ENCODE measurements at places on chromosomes 11 and 22.

- DNase-seq: no peak
- peak overlapping the region; percentile 75 for H3K4me3 ChIP-seq
- no peaks in the 10 kb centered on the region for H3K27me3 ChIP-seq
These were observed 815 bp downstream of the EHD1 start for GRCh38 chr11:64877390-64878222.

DNA sequence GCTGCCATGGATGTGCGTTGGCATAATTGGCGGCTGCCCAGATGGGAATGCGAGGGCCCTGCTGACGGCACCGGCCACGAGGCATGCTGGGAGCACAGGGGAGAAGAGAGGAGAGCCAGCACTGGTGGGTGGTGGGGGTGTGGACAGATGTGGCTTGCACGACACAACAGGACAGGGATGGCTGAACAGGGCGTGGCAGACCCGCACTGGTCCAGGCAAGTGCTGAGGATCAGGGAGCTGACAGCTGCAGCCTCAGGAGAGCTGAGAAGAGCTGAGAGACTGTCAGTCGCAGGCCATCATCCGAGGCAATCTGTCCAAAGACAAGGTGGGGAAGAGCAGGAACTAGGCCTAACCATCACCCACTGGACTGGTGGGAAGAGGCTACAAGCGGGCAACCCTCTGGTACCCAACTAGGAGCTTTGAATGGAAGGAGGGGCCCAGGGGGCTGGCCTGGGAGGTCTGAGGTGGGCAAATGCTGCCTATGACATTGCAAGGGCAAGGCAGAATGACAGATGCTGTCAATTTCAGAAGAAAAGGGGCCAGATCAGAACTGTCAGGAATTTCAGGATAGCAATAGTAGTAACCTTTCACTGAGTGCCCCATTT, 2.4 kb downstream of the GNB1L start:
- DNase-seq: peak; percentile 41
- no peaks in the 10 kb centered on the region for H3K27me3 ChIP-seq
- H3K4me3 ChIP-seq: no peak overlapping the region
- H3K36me3 ChIP-seq: peaks cover 74% of the 10 kb centered on the region
- H3K27ac ChIP-seq: no peak overlapping the region

DNA sequence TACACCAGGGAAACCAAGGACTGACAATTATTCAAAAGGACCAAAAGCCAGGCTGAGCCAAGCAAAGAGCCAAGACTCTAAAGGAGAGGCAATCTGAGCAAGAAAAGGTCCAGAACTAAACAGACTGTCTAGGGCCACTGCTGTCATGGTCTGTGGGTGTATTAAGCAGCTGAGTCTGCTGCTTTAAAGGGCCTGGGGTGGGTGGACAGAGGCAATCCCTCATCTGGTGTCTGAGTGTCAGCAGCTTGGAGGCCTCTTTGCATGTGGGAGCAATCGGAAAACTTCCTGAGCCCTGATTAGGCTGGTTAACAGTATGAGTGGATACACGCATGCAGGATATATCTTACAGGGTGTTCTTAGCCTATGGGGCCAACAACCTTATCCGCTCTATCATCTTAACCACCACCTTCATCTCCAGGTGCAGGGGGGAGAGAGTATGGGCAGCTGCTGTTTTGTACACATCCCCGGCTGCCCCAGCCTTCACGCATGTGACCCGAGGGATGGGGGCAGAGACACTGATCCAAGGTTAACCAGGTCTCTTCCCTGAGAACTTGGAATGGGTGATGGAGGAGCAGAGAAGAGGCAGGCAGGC, 67.5 kb upstream of the TIMP3 start:
- no peak overlapping the region for H3K4me3 ChIP-seq
- H3K36me3 ChIP-seq: no peaks in the 10 kb centered on the region
- DNase-seq: no peak

- H3K27me3 ChIP-seq: no peaks in the 10 kb centered on the region
- no peaks in the 10 kb centered on the region for H3K36me3 ChIP-seq
- DNase-seq: no peak
- no peaks in the 10 kb centered on the region for H3K4me1 ChIP-seq
These were observed 290.7 kb upstream of the MPPED2 start for GRCh38 chr11:30876663-30877396.

DNA sequence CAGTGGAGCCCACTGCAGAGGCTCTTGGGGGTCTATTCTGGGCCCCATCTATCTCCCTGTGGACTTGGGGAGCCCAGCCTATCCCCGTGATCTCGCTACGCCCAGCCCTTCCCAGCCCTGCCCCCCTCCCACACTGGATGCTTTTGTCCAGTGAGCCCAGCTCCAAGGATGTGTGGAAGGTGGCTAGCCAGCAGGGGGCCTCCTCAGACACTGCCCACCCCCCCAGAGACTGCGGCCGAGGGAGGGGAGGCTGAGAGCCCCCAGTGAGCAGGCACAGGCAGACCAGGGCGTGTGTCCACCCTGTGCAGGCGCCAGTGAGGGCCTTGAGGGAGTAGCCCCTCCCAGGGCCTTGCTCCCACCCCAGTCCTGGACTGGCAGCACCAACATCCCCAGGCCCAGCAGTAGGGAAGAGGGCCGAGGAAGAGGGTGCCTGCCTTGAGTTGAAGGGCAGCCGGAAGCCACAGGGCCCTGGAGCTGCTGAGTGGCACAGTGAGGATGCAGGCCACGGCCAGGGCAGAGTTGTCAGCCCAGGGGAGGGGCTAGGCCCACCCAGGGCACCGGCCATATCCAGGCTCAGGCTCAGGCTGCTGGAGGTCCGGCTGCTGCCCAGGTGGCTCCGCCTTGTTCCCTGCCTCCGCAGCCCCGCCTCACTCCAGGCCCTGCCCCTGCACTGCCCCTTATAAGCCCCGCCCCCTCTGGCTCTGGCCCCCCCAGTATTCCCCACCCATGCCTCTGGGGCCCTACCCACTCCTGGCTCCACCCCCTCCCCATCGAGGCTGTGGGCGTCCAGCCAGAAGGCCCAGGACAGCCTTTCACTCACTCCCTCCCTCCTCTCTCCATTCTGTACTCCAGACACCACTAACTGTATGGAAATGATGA, 28.0 kb downstream of the MOB2 start:
- no peaks in the 10 kb centered on the region for H3K4me1 ChIP-seq
- no peaks in the 10 kb centered on the region for H3K27me3 ChIP-seq
- H3K4me3 ChIP-seq: no peak overlapping the region
- H3K36me3 ChIP-seq: no peaks in the 10 kb centered on the region
- DNase-seq: no peak
- H3K27ac ChIP-seq: no peak overlapping the region

DNA sequence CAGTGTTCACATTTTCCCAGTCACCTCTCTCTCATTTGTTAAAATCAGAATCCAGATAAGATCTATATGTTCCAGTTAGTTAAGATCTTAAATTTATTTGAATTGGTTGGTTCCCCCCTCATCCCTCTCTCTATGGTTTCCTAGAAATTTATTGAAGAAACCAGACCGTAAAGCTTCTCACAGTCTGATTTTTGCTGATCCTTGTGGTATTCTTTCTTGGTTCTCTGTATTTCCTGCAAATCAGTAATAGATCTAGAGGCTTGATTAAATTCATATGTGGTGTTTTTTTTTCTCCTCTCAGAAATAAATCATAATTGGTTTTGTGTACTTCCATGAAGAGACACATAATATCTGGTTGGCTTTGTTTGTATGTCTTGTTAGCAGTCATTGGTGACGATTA, 147.5 kb downstream of the TMEM135 start:
- no peaks in the 10 kb centered on the region for H3K4me1 ChIP-seq
- no peak overlapping the region for H3K27ac ChIP-seq
- H3K4me3 ChIP-seq: no peak overlapping the region
- no peak for DNase-seq
- H3K36me3 ChIP-seq: no peaks in the 10 kb centered on the region

DNA sequence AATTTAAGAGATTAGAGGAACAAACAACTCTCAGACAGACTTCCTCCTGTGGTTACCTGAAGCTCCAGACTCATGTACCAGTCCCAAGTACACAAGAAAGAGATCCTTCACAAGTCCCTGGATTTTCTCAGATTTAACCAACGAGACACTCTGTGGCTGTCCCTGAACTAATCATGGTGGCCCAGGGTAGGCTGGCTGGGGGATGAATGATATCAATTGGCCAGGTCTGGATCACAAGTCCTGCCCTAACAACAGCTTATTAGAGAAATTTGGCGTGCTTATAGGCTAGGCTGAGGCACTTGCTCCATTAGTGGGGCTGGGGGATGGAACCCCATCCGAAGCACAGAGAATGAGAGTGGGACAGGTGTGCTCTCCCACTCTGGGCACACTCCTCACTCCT, 22.1 kb downstream of the HEPHL1 start:
- no peaks in the 10 kb centered on the region for H3K27me3 ChIP-seq
- H3K27ac ChIP-seq: no peak overlapping the region
- no peaks in the 10 kb centered on the region for H3K36me3 ChIP-seq
- no peak overlapping the region for H3K4me3 ChIP-seq
- no peak for DNase-seq
- H3K4me1 ChIP-seq: no peaks in the 10 kb centered on the region

DNA sequence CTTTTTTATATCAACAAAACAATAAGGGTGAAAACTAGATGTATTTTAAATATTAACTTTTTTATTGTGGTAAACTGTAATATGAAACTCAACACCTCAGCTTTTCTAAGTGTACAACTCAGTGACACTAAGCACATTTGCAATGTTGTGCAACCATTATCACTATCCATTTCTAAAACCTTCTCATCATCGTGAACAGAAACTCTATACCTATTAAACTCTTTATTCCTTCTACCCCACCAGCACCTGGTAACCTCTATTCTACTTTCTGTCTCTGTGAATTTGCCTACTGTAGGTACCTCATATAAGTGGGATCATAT, 9.4 kb downstream of the HORMAD2 start:
- DNase-seq: no peak
- no peaks in the 10 kb centered on the region for H3K27me3 ChIP-seq
- H3K4me1 ChIP-seq: no peaks in the 10 kb centered on the region
- no peaks in the 10 kb centered on the region for H3K36me3 ChIP-seq

- peaks cover 83% of the 10 kb centered on the region for H3K36me3 ChIP-seq
- no peaks in the 10 kb centered on the region for H3K4me1 ChIP-seq
- H3K27me3 ChIP-seq: no peaks in the 10 kb centered on the region
These were observed 12.9 kb downstream of the DPP3 start for GRCh38 chr11:66493130-66493529.

GRCh38 chr11:58135171-58135570, 9.8 kb upstream of the OR9I1 start:
- H3K4me3 ChIP-seq: no peak overlapping the region
- no peaks in the 10 kb centered on the region for H3K4me1 ChIP-seq
- no peaks in the 10 kb centered on the region for H3K27me3 ChIP-seq
- no peak for DNase-seq
- H3K36me3 ChIP-seq: no peaks in the 10 kb centered on the region

GRCh38 chr11:31645747-31646146, 136.2 kb downstream of the ELP4 start:
- H3K4me1 ChIP-seq: peaks cover 10% of the 10 kb centered on the region
- H3K4me3 ChIP-seq: no peak overlapping the region
- no peaks in the 10 kb centered on the region for H3K27me3 ChIP-seq
- H3K27ac ChIP-seq: peak overlapping the region; percentile 55
- H3K36me3 ChIP-seq: no peaks in the 10 kb centered on the region

DNA sequence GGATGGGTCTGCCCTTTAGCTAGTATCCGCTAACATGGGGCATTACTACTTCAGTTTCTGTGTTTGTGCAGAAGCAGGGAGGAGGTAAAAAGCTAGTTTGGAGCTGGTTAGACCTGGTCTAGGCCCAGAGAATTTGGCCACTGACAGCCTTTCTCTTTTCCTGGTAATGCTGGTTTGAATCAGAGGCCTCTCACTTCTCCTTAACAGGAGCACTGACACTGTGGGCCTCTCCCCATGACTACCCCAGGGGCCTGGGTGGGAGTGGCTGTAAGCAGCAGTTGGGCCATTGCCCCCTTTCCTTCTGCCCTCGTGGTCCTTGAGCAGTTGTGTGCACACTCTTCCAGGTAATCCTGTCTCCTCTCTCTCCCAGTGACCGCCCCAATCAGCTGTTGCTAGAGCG, 8.5 kb upstream of the SLC25A18 start:
- no peak overlapping the region for H3K4me3 ChIP-seq
- no peaks in the 10 kb centered on the region for H3K36me3 ChIP-seq
- DNase-seq: no peak
- H3K27me3 ChIP-seq: peaks cover 25% of the 10 kb centered on the region

DNA sequence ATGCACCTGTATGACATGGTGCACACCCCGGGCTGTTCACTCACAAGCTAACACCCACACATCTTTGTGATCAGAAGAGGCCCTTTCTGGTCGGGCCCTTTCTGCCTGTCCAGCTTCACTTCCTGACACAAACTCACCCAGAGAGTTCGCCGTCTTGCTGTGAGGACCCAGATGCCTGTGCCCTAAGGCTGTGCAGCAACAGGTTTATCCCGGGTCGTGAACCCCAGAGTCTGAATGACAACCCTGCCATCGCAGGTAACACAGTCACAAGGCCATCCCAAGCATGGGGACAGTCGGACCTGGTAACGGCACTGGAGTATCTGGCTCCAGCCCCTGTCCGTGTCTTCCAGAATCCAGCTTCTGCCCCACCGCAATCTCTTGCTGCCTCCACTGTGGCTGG, 235.1 kb downstream of the BUD13 start:
- no peaks in the 10 kb centered on the region for H3K27me3 ChIP-seq
- no peak overlapping the region for H3K27ac ChIP-seq
- H3K4me1 ChIP-seq: no peaks in the 10 kb centered on the region
- H3K4me3 ChIP-seq: no peak overlapping the region
- no peak for DNase-seq

GRCh38 chr11:62572431-62572830, 1.3 kb downstream of the EEF1G start:
- H3K4me3 ChIP-seq: peak overlapping the region; percentile 67
- peaks cover 23% of the 10 kb centered on the region for H3K4me1 ChIP-seq
- no peak overlapping the region for H3K27ac ChIP-seq
- H3K36me3 ChIP-seq: peaks cover 91% of the 10 kb centered on the region
- DNase-seq: no peak

DNA sequence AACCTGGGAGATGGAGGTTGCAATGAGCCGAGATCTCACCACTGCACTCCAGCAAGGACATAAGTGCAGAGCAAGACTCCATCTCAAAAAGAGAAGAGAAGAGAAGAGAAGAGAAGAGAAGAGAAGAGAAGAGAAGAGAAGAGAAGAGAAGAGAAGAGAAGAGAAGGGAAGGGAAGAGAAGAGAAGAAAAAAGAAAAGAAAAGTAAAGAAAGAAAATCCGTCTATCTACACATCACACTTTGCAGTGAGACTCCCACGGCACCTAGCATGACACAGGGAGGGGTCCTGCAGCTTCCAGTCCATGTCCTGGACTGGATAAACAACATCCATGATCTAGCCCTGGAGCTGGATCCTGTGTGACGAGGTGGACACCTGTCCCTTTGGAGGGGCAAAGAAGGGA, 4.0 kb upstream of the PPARA start:
- no peak overlapping the region for H3K27ac ChIP-seq
- no peak for DNase-seq
- H3K4me3 ChIP-seq: no peak overlapping the region
- H3K27me3 ChIP-seq: peaks cover 49% of the 10 kb centered on the region

All from SJSA1 (cell line).